Activated B cell treated with CpG ODN at 0.5 μM for 24 hours (primary cell): ENCODE measurements at places on chromosomes 5 and 9.

DNA sequence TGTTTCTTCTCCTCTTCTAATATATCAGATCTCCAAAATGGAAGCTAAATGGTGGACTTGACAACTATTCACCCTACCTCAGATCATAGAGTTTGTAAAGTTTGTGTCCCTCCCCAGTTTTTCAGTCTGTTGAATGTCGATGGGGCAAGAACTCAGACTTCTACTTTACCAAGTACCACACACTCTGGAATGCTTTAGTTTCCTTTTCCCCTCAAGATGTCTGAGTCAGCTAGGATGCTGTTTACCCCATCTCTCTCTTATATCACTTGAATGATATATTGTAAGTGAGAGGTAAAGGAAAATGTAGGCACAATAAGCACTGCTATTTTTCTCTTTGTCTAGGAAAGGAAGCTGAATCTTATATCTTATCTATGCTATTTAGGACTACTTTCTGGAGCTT, 25.9 kb upstream of the TAL2 start:
- no peaks in the 10 kb centered on the region for H3K4me1 ChIP-seq
- H3K27me3 ChIP-seq, result no peaks in the 10 kb centered on the region
- no peak for DNase-seq
- H3K4me3 ChIP-seq, result no peak overlapping the region

GRCh38 chr5:9538504-9538903, 7.4 kb downstream of the SEMA5A start:
- no peaks in the 10 kb centered on the region for H3K4me1 ChIP-seq
- H3K36me3 ChIP-seq, result no peaks in the 10 kb centered on the region
- H3K4me3 ChIP-seq, result no peak overlapping the region
- H3K27me3 ChIP-seq, result peaks cover 9% of the 10 kb centered on the region
- no peak overlapping the region for H3K27ac ChIP-seq

- no peaks in the 10 kb centered on the region for H3K4me1 ChIP-seq
- no peaks in the 10 kb centered on the region for H3K36me3 ChIP-seq
- H3K4me3 ChIP-seq, result no peak overlapping the region
- H3K27ac ChIP-seq, result no peak overlapping the region
- no peak for DNase-seq
Measured at GRCh38 chr9:98654247-98654646, 54.5 kb downstream of the GABBR2 start.

- H3K4me1 ChIP-seq, result no peaks in the 10 kb centered on the region
- DNase-seq, result no peak
- peaks cover 4% of the 10 kb centered on the region for H3K27me3 ChIP-seq
- no peaks in the 10 kb centered on the region for H3K36me3 ChIP-seq
- H3K4me3 ChIP-seq, result no peak overlapping the region
Measured at GRCh38 chr5:91076138-91076537, 307.0 kb downstream of the ARRDC3 start.

- H3K36me3 ChIP-seq, result no peaks in the 10 kb centered on the region
- no peak for DNase-seq
- no peaks in the 10 kb centered on the region for H3K27me3 ChIP-seq
- H3K4me1 ChIP-seq, result no peaks in the 10 kb centered on the region
Measured at GRCh38 chr9:107358986-107359385, 75.9 kb downstream of the RAD23B start.

DNA sequence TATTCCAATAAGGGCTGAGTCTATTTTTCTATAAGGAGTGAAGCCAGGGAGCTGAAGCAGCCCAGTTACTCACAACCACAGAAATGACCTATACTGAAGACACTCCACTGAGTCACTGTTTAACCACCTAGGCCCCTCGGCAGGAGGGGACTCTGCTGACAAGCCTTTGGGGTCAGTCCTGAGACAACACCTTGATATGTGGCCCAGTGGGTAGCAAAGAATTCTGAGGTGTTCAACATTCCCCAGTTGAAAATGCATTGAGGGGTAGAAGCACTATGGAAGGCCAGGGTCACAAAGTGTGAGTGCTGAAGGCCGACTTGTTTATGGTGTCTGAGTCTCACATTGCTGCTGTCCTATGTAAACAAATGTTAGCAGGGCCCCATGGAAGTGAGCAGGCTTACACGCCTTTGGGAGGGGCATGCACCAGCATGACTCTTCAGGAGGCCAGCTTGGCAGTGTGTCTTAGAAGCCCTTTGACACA, 112.6 kb upstream of the NFIL3 start:
- peaks cover 12% of the 10 kb centered on the region for H3K4me1 ChIP-seq
- H3K27me3 ChIP-seq, result peaks cover 8% of the 10 kb centered on the region
- no peak overlapping the region for H3K4me3 ChIP-seq
- no peak for DNase-seq
- no peaks in the 10 kb centered on the region for H3K36me3 ChIP-seq
- H3K27ac ChIP-seq, result no peak overlapping the region

- H3K27me3 ChIP-seq, result no peaks in the 10 kb centered on the region
- no peak overlapping the region for H3K27ac ChIP-seq
- DNase-seq, result no peak
- no peaks in the 10 kb centered on the region for H3K4me1 ChIP-seq
- H3K36me3 ChIP-seq, result peaks cover 9% of the 10 kb centered on the region
Measured at GRCh38 chr9:95065224-95065623, 252.3 kb downstream of the FANCC start.

- no peak overlapping the region for H3K4me3 ChIP-seq
- no peaks in the 10 kb centered on the region for H3K4me1 ChIP-seq
- no peak overlapping the region for H3K27ac ChIP-seq
- H3K27me3 ChIP-seq, result no peaks in the 10 kb centered on the region
- no peak for DNase-seq
- no peaks in the 10 kb centered on the region for H3K36me3 ChIP-seq
Measured at GRCh38 chr5:35826056-35826455, 30.6 kb upstream of the IL7R start.

DNA sequence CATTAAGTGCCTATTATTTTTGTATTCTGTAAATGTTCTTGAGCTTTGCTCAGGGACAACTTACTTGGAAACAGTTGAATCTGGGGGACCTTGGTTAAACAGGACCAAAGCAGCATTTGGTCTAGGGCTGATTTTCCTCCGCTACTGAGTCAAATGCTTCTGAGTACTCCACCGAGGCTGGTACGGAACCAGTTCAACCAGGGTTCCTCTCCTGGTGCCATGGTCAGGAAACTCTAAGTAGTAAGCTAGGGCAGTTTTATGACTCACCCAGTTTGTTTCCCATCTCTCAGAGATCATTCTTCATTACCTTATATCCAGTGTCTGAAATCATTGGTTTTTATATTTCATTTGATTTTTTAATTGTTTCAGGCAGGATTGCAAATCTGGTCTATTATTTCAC, 111.9 kb upstream of the TNFAIP8 start:
- peak overlapping the region; percentile 3 for H3K27ac ChIP-seq
- peaks cover 44% of the 10 kb centered on the region for H3K36me3 ChIP-seq
- no peaks in the 10 kb centered on the region for H3K27me3 ChIP-seq
- H3K4me1 ChIP-seq, result no peaks in the 10 kb centered on the region
- DNase-seq, result no peak

DNA sequence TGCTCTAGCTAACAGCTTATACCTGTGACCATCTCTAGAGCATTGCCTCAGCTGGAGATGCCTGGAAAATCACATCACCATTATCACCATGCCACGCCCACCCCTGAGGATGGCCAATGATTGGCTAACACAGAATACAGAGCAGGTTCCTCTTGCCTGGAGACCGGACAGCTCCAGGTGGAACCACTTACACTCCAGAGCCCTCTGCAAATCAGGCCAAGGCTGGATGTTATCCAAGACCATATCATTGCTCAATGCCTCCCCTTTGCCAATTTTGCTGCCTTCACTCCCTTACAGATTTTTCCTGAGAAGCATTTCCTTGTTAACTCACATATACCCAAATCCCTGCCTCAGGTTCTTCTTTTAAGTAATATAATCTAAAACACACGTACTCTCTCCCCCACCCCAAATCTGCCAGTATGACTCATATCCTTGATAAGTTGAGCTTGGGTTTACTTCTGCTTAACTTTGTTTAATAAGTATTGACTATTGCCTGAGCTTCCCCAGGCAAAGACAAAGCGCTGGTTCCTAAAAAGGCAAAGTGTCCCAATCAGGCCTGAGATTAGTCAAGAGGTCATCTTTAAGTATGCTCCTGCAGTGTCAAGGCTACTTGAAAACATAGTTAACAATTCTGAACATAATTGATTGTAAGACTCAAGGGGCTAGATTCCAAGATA, 309.6 kb downstream of the EPB41L4A start:
- no peak for DNase-seq
- no peaks in the 10 kb centered on the region for H3K27me3 ChIP-seq
- no peaks in the 10 kb centered on the region for H3K4me1 ChIP-seq
- no peak overlapping the region for H3K27ac ChIP-seq
- no peak overlapping the region for H3K4me3 ChIP-seq

DNA sequence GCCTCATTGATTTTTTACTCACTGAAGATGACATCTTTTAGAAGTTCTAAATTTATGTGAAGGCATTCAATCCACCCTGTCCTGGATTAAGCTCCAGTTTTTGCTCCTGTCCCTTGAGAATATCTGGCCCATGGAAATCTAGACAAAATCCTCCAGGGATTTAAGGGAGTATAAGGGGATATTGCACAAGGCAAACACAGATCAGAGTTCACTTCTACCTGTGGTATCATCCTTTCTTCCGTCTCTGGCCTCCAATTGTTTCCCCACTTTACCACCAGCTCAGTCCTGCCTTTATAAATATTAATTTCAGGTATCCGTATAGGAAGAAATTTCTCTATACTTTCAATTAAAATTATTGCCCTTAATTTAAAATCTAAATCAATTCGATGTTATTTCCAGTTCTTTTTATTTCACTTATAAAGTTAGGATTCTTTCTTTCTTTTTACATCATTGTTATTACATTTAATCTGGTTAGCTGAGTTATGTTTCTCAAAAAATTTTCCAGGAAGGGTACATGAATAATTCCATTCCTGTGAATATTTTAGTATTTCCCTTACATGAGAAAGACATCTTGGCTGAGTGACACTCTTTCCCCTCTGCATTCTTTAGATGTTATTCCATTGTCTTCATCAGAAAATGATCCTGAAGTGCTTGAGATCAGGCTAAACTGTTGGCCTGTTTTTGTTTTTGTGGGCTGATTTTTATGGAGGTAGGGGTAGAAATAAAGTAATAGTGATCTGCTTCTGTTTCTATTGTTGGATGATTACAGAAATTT, 194.3 kb upstream of the MAP3K1 start:
- H3K27me3 ChIP-seq, result no peaks in the 10 kb centered on the region
- peaks cover 5% of the 10 kb centered on the region for H3K36me3 ChIP-seq
- no peak overlapping the region for H3K4me3 ChIP-seq
- H3K4me1 ChIP-seq, result peaks cover 6% of the 10 kb centered on the region
- no peak overlapping the region for H3K27ac ChIP-seq

GRCh38 chr5:131877873-131878272, 67.6 kb downstream of the MEIKIN start:
- H3K36me3 ChIP-seq, result no peaks in the 10 kb centered on the region
- H3K4me1 ChIP-seq, result no peaks in the 10 kb centered on the region
- H3K27ac ChIP-seq, result no peak overlapping the region
- H3K4me3 ChIP-seq, result no peak overlapping the region
- H3K27me3 ChIP-seq, result peaks cover 3% of the 10 kb centered on the region

- peaks cover 2% of the 10 kb centered on the region for H3K36me3 ChIP-seq
- no peak overlapping the region for H3K4me3 ChIP-seq
- no peaks in the 10 kb centered on the region for H3K4me1 ChIP-seq
Measured at GRCh38 chr9:116479056-116479544, 208.0 kb upstream of the TRIM32 start.

DNA sequence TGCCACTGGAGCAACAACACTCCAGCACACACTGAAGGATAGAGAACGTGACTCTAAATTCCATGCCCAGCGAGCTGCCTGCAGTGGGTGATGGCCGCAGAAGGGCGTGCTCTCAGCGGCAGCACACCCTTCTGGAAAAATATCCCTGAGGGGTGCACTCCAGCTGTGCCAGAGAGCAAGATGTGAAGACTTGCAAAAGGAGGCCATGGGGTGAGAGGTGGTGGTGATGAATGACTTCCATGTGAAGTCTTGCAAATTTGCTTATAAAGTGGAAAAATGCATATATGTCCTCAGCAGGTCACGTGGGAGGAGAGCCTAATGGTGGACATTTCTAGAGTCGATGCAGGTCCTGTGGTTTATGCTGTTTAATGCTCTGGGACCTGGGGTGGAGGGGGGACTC, 39.8 kb upstream of the COL5A1 start:
- DNase-seq, result no peak
- H3K27me3 ChIP-seq, result no peaks in the 10 kb centered on the region
- H3K4me3 ChIP-seq, result no peak overlapping the region

- H3K4me1 ChIP-seq, result peaks cover 11% of the 10 kb centered on the region
- DNase-seq, result no peak
- H3K27me3 ChIP-seq, result peaks cover 10% of the 10 kb centered on the region
- H3K27ac ChIP-seq, result no peak overlapping the region
- H3K4me3 ChIP-seq, result no peak overlapping the region
- no peaks in the 10 kb centered on the region for H3K36me3 ChIP-seq
Measured at GRCh38 chr5:142097681-142098080, 10.9 kb upstream of the NDFIP1 start.

GRCh38 chr5:87827539-87827938, 414.8 kb upstream of the CCNH start:
- no peaks in the 10 kb centered on the region for H3K36me3 ChIP-seq
- H3K4me1 ChIP-seq, result no peaks in the 10 kb centered on the region
- H3K4me3 ChIP-seq, result no peak overlapping the region
- H3K27me3 ChIP-seq, result no peaks in the 10 kb centered on the region
- no peak for DNase-seq

GRCh38 chr9:132199056-132199455, 37.2 kb downstream of the NTNG2 start:
- H3K4me1 ChIP-seq, result no peaks in the 10 kb centered on the region
- H3K36me3 ChIP-seq, result no peaks in the 10 kb centered on the region
- no peak overlapping the region for H3K27ac ChIP-seq
- no peak overlapping the region for H3K4me3 ChIP-seq
- H3K27me3 ChIP-seq, result peaks cover 14% of the 10 kb centered on the region

DNA sequence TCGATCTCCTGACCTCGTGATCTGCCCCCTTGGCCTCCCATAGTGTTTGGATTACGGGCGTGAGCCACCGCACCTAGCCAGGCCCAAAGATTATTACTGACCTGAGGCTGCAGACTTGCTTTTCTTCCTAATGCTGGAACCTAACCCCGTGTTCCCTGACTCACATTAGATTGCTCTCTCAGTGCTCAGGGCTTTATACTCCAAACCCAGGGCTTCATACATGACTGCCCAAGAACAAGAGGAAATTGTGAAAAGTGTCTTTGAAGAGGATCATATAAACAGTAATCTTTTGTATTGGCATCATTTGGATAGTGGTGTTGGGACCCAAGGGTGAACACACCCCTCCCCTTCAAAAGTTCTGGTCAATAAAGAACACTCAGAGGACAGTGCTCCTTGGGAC, 233.3 kb upstream of the TAS2R1 start:
- H3K36me3 ChIP-seq, result no peaks in the 10 kb centered on the region
- no peak overlapping the region for H3K4me3 ChIP-seq
- no peaks in the 10 kb centered on the region for H3K4me1 ChIP-seq
- H3K27ac ChIP-seq, result no peak overlapping the region
- no peaks in the 10 kb centered on the region for H3K27me3 ChIP-seq
- DNase-seq, result no peak

DNA sequence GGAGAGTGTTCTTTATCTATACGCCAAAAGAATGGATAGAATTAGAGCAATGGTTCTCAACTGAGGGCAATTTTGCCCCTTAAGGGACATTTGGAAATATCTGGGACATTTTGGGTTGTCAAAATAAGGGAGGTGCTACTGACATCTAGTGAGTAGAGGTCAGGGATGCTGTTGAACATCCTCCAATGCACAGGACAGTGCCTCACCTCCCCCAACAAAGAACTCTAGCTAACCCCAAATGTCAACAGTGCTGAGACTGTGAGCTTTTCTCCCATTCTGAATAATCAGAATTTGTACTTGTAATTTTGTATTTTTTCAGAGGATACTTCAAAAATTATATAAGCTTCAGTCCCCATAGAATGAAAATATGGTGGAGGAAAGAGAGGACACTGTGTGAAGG, 8.6 kb upstream of the SMC5 start:
- H3K36me3 ChIP-seq, result no peaks in the 10 kb centered on the region
- H3K27ac ChIP-seq, result no peak overlapping the region
- no peak for DNase-seq
- no peak overlapping the region for H3K4me3 ChIP-seq
- peaks cover 3% of the 10 kb centered on the region for H3K27me3 ChIP-seq
